ENCODE measurements at places on chromosomes 4 and X.
A peak's percentile ranks its signal among the peaks of the same experiment; 100 is the strongest.

DNA sequence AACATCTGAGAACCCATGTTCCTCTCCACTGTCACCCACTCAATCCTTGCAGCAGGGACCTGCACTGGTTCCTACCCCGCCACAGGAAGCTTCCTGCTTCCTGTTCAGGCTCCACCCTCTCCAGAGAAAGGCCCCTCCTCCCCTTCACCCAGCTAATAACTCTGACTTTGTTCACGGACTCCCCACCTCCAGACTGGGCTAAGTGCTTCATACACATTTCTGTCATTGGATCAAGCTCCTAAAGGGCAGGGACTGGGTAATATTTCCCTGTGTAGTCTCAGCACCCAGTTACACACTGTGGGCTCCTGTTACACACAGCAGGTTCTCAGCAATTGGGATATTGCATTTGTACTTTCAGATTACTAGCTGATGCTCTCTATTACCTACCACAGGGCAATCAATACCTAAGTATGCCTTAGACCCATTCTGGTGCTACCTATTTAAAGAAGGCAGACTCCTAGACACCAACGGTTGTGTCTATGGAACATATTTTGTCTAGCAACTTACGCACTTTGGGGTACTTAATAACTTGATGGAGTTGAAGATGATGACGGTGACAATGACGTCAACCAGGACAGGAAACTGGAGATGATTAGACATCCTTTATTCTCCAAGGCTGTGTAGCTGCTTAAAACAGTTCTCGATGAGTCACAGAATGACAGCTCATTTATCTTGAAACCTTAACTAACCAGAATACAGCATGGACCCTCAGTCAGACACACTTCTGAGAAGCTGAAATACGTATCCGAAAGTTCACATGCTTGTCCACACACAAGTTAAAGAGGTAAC, 58.1 kb downstream of the MAML3 start:
- DNase-seq: no peak

DNA sequence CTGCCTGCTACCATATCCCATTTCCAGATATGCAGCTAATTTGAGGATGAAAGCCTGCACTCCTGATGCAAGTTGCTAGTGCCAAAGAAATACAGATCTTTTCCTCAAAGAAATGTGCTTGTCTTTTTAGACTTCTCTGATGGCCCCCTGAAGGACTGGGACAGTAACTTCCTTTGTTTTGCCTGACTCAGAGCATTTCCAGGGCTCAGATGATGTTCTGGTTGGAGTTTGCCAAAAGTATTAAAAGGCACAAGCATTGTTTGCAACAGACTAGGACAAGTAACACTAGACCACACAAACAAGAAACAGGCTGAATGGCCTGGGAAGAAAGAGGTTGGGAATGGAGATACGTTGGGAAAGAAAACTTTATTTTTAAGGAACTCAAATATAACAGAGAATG, 175.2 kb downstream of the IL13RA2 start:
- DNase-seq: no peak

DNA sequence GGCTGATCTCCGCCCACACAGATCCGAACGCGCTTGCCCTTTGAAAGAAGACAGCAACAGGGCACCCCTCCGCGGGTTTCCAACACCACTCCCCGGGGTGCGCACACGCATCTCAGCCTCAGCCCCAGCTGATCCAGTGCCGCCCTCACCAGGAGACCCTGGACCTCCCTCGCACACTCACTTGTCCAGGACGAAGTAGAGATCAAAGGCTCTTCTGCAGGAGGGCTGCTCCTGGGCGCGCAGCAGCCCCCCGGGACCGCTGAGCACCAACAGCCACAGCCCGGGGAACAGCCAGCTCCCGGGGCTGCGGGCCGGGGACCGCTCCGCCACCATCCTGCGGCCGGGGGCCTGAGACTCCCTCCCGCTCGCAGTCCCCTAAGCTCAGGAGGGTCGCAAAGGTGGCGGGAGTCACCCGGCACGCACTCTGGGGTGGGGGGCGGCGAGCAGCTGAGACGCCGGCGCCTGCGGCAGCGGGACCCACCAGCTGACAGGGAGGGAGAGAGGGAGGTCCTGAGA, 743 bp downstream of the ANTXR2 start:
- no peak for DNase-seq

- DNase-seq: peak; percentile 89
Measured at GRCh38 chr4:104494822-104495559, at the start of gene CXXC4. CXXC4 (minus strand) TSS chr4:104494894; CDS start chr4:104491802, 3,092 bp downstream.

DNA sequence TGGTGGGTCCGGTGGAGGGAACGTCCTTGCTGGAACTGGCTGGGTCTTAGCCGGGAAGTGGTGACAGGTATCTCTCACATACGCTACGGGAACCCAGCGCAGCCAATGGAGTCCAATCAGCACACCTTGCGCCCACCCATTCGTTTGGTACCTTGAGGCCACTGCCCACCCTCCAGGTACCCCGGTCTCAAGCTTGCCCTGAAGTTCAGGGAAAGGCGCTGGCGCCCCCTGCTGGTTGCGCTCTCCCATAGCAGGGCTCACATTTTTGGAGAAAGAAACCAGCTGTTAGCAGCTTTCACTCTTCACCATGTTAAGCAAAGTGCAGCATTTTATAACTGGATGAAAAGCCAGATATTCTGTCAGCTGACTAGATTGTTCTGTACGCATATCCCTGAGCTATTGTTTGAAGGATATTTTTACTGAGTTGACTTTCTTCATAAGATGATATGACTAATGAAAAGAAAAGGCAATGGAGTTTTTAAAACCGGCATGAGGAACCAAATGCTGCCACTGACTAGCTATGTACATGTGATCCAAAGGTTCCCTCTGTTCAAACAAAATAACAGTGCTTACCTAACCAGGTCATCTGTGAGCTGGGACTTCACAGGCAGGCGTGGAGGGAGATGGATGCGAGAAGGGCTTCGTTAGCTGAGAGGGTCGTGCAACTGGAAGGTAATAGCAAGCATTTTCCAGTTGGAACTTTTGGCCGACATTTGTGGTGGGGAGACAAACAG, 43.7 kb downstream of the OTOP1 start:
- DNase-seq: no peak

DNA sequence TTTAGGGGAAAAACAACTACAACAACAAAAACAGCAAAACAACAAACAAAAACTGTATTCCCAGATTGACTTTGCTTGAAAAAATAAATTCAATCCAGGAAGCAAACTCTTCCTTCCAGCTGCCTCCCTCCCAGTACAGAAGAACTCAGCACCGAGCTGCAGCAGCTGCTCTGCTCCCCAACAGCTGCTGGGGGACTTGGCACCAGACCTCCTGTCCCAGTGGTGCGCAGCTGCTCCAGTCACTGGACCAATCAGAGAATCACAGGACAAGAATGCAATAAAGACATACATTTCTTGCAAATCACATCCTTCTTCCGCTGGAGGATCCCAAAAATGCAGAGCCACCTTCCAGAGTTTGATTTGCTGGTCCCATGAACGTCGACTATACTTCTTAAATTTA, 11.8 kb upstream of the FAM53A start:
- peak; percentile 85 for DNase-seq

- DNase-seq: no peak
Measured at GRCh38 chr4:188821500-188821899, 682.3 kb downstream of the TRIML1 start.

DNA sequence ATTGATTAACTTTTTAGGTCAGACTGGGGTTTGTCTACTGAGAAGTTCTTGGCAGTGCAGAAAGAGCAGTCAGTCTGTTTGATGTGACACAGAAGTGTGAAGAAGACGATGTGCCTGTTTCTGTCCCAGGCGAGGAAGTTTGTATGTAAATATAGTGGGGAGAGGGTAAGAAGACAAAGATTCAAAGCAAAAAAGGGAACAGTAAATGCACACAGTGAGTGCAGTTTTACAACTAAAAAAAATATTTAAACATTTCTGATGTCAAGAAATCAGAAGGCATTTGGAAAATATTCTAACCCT, 264.9 kb downstream of the RAPGEF2 start:
- no peak for DNase-seq

DNA sequence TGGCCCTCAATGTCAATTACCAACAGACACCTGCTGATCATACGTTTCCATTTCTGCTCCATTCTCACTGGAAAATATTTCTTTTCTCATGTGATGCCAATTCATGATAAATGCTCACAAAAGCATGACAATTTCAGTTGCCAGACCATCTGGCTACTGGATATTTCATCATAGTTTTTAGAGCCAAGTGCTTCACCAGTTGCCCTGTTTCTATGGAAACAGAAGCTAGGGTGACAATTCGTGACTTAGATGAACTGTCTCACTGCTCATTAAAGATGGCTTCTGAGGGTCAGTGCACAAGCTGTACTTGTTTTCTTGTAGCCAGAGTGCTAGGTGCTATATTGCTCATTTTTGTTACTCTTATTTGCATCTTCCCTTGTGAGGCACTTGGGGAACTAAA, 184.9 kb downstream of the COMMD8 start:
- DNase-seq: no peak

DNA sequence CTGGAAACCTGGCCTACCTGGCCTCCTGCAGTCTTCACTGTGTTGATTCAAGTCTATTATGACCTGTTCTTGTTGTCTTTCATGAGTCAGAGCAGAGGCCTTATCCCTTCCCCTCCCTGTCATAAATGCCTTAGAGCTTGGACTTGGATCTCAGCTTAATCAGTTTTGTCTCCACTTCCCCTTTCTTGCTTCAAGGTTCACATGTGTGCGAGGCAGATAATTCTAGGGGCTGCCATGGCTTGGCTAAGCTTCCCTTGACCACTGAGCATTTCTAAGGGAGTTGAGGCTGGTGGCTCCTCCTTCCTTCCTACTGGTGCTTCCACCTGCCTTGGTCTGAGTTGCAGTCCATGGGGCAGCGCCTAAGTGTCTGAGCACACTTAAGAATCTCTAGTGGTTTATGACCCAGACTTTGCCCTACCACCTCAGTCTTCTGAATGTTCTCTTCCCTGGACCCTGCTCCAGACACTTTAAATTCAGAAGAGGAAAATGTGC, 1.7 kb upstream of the HEPH start:
- DNase-seq: no peak

DNA sequence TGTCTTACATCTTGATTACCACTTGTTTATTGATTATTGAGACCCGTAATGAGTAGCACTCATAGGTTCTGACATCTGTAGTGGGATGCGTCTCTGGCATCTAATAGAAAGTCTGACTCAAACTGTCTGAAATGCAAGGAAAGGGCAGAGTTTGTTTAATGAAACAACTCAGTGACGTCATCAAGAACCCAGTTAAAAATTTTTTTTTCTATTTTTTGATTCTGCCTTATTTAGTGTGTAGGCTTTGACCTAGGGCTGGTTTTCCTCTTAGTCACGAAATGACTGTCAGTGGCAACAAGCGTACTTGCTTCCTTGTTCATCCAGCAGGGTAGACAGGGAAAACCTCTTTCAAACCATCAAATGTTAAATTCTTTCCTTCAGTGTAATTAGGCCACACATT, 3.1 kb upstream of the CDKL5 start:
- no peak for DNase-seq
